ENCODE measurements at places on chromosomes 1 and 21.

- DNase-seq, result no peak
Measured at GRCh38 chr1:41665962-41666917, 181.8 kb upstream of the EDN2 start.

- no peak for DNase-seq
Measured at GRCh38 chr21:36692114-36692834, 6.6 kb upstream of the SIM2 start.

- DNase-seq, result no peak
Measured at GRCh38 chr1:178579562-178579961, 66.7 kb downstream of the TEX35 start.

DNA sequence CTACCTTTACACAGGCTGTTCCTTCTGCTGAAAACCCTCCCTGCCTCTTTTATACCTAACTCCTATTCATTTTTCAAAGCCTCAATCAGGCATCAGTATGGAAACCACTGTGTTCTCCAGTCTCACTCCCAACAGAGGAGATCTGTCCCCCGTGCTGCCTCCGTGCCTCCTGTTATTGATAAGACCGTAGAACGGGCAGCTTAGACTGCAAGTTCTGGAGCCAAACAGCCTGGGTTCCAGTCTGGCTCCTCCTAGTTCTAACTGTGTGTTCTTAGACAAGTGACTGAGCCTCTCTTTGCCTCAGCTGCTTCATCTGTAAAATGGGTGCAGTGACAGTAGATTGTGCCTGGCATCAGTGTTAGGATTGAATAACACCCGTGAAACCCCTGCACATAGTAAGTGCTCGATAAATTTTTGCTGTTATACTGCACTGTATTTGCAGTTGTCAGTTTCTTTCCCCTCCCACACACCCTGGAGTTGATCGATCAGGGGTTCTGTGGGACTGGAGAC, 17.0 kb upstream of the IFFO2 start:
- DNase-seq, result no peak

- DNase-seq, result peak; percentile 94
Measured at GRCh38 chr21:36551731-36552433, 72.0 kb upstream of the CLDN14 start.

DNA sequence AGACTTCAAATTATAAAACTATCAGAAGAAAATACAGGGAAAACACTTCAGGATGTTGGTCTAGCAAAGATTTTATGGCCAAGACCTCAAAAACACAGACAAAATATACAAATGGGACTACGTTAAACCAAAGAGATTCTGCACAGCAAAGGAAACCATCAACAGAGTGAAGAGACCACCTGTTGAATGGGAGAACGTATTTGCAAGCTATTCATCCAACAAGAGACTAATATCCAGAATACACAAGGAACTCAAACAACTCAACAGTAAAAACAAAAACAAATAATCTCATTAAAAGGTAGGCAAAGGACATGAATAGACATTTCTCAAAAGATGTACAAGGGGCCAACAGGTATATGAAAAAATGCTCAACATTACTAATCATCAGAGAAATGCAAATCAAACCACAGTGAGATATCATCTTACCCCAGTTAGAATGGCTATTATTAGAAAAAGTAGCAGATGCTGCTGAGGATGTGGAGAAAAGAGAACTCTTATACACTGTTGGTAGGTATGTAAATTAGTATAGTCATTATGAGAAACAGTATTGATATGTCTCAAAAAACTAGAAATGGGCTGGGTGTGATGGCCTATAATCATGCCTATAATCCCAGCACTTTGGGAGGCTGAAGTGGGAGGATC, 112.6 kb downstream of the LRIG2 start:
- DNase-seq, result no peak

GRCh38 chr1:14742181-14742980, 143.9 kb downstream of the KAZN start:
- peak; percentile 98 for DNase-seq

- DNase-seq, result peak; percentile 79
Measured at GRCh38 chr1:48916130-48917069, 139.7 kb upstream of the BEND5 start.
